ENCODE measurements at places on chromosomes 3 and 15.

GRCh38 chr3:53802256-53802880, 43.9 kb downstream of the CHDH start:
- DNase-seq: no peak

DNA sequence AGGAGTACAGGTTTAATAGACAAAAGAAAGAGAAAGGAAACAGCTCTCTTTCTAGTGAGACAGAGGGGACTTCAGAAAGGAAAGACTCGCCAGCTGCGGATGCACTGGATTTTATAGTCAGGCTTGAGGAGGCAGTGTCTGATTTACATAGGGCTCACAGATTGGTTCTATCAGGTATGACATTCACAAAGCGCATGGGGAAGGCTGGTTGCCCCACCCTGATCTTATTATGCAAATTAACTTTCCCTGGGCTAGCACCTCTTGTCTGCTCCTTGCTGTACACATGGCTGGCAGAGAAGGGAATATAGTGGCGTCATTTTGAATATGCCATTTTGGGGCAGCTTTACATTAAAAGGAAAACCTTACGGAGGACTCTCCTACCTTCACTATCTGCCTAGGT, 938.4 kb upstream of the SEMA6D start:
- DNase-seq: no peak

DNA sequence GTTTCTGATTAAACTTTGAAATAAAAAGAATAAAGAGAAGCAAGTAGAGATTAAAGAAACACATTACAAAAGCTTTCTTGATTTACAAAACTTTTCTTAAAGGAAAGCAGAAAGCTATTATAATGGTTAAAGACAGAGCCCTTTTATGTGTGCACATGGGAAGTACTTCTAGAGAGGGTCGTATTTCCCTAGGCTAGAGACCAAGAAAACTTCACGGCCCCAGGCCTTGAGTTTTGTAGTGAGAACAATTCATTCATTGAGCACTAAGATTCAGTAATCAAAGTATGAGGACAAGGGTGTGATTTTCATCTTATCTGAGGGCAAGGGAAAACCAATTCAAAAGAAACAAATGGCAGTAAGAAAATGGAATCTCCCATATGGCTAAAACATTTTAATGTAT, 854.1 kb downstream of the ROBO1 start:
- DNase-seq: no peak

DNA sequence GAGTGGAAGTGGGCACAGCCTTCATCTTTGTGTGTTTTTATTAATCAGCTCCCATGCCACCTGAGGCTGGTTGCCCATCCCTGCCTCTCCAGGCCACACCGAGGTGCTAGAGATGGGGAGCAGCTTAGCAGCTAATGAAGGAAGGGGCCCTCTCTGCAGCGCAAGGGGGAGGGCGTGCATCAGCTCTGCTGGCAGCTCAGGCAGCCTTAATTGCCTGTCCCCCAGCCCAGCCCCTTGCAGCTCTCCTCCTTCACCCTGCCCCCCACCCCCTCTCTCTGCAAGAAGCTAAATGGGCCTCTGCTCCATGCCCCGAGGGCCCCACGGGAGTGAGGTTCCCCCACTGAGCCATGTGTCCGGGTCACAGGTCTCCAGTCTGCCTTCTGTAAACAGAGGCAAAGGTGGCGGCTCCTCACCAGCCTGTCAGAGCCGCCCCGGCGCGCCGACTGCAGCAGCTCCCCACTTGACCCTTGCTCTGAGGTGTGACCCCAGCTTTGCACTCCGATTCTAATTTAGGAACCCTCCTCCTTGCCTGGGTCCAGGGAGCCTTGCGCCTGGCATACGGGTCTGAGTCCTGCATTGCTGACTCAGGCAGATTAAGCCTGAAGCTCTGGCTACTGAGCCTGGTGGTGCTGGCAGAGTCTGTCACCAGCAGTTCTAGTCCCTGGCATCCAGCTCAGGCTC, 27.9 kb upstream of the NTRK3 start:
- no peak for DNase-seq

- DNase-seq: no peak
These were observed 5.2 kb upstream of the MPI start for GRCh38 chr15:74884428-74885223.

- no peak for DNase-seq
These were observed 15.3 kb downstream of the ERC2 start for GRCh38 chr3:56453011-56453410.

- DNase-seq: no peak
These were observed 54.2 kb upstream of the AMOTL2 start for GRCh38 chr3:134428401-134428800.

- peak; percentile 77 for DNase-seq
These were observed 11.5 kb downstream of the GATA2 start for GRCh38 chr3:128481438-128481942.

- no peak for DNase-seq
These were observed 347.8 kb upstream of the LMCD1 start for GRCh38 chr3:8153800-8154199.

DNA sequence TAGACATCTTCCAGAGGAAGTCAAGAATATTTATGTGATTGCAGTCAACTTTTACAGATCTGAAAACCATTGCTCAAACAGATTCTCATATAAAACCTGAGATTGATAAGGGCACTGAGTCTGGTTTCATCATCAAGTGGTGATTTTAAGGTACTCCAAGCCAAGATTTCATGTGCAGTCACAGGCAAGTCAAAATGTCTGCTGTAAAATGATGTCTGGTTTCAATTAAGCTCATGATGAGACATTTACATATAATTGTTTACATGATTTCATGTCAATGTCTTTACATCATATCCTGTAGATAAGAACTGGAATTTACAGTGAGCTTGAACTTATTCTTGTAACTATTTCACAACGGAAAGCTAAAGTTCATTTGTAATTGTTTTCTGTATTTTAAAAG, 1215.5 kb downstream of the ROBO2 start:
- DNase-seq: no peak

- DNase-seq: no peak
These were observed 570.4 kb downstream of the AGBL1 start for GRCh38 chr15:86650094-86650493.

GRCh38 chr3:147297761-147298350, 108.5 kb downstream of the ZIC4 start:
- DNase-seq: no peak

- DNase-seq: no peak
These were observed 7.0 kb downstream of the GPR160 start for GRCh38 chr3:170044795-170045244.

- no peak for DNase-seq
These were observed 456.1 kb downstream of the MFSD1 start for GRCh38 chr3:159257954-159258353.

- DNase-seq: no peak
These were observed 43.7 kb upstream of the TUBGCP5 start for GRCh38 chr15:23083115-23083514.

DNA sequence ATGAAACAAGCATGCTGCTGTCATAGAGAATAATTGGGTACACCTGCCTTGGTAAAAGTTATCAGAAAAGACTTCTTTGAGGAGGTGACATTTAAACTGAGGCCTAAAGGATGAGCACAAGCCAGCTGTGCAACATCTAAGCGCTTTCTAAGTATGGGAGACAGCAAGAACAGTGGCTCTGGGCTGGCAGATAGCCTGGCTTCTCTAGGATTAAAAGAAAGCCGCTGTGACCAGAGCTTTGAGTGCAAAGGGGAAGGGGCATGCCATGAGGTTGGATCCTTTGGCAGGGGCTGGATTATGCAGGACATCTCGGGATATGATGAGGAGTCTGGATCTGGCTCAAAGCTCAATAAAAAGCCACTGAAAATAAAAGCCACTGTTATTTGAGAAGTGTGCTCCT, 99.2 kb downstream of the FBN1 start:
- no peak for DNase-seq

- no peak for DNase-seq
These were observed 48.0 kb upstream of the UTS2B start for GRCh38 chr3:191378142-191378812.

Data from right atrium auricular region (tissue), 2 donors.